ENCODE measurements at places on chromosomes 11 and 22. TPM values are rescaled to one million over a fixed set of nuclear protein-coding genes. Genes with fewer than 3 reads are reported as not detected.

CYP2D6 gene
- total RNA-seq, result 0.71 TPM

CBLIF gene
- not detected for total RNA-seq

DNA sequence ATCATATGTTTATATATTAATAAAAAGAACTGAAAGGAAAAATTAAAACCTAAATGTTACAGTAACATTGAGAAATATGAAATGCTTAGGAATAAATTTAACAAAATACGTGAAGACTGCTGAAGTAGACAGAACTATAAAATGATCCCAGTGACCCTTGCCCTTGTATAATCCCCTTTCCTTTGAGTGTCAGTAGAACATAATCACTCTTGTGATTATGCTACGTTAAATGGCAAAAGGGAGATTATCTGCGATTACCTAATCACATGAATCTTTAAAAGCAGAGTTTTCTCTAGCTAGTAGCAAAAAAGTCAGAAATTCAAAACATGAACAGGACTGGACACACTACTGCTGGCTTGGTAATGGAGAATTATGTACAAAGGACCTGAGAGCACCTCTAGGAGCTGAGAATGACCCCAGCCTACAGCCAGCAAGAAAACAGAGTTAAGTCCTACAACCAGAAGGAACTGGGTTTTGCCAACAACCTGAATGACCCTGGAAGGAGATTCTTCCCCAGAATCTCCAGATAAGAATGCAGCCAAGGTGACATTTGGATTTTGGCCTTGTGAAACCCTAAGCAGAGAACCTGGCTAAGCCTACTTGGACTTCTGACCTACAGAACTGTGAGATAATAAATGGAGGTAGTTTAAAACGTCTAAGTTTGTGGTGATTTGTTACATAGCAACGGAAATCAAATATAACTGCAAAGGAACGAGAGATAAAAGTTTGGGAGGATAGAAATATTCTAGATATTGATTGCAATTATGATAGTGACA is 157.2 kb downstream of the ATG16L2 start:
- DNase-seq, result no peak

- DNase-seq, result no peak
These were observed 75.6 kb upstream of the MYOD1 start for GRCh38 chr11:17643506-17644405.

CEP57 gene
- 37.8 TPM for total RNA-seq

APOBEC3G gene
- 3.6 TPM for total RNA-seq

OR56A3 gene
- total RNA-seq, result not detected

SCO2 gene
- total RNA-seq, result 1.9 TPM

DNA sequence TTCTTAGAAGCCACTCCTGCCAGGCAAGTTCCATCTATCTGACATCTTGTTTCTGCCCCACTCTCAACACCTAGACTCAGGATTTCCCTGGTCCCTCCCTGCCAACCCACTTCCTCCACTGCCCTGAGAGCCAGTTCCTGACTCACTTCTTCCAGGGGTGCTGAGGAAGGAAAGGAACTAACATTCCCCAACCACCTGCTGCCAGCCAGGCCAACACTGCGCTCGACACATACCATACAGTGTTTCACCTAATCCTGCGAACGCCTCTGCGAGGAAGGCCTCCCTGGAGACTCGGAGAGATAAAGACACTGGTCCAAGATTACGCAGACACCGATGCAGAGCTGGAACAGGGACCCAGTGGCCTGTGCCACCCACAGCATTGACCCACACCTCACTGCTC is 40.2 kb downstream of the MICAL3 start:
- DNase-seq, result no peak

DNA sequence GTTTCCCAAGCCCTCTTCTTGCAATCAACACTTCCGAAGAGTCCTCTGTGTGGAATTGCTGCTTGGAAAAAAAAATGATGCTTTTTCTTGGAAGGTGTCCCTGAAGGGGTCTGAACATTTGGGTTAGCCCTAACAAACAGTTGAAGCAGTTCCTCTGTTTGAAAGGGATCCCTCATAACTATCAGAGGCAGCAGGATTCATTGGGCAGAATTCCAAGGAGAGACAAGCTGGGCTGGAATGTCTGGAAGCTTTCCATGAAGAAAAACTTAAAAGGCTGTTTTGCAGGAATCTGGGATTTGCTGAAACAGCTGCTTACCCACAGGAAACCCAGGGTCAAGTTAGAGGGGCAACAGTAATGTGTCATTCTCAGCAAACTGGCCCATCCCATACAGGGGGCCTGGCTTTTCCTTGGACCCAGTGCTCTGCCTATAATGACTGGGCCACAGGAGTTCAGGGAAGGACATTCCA is 3.1 kb downstream of the CSNK2A3 start:
- DNase-seq, result no peak

DNA sequence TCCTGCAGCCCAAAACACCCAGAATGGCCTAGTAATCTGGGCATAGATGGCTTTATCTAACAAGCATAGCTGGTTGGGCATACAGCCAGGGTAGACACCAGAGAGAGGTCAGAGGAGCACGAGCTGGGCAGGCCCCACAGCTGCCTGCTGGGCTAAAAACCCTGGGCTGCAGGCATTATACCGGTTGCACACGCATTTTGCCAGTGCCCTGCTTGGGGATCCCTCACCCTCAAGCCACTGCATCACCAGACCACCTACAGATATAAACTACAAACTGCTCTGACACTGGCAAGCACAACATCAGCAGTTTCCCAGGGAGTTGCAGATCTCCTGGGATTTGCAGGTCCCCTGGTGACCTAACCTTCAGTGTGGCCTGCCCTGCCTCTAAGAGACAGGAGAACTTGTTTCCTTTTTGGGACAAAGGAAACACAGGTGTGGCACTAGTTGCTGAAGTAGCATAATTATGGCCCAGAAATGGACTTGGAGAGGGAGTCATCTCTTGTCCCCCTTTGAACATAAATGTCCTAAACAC is 79.1 kb upstream of the SC5D start:
- no peak for DNase-seq

- no peak for DNase-seq
These were observed 658 bp downstream of the ACY3 start for GRCh38 chr11:67649634-67650510.

OR4P4 gene
- not detected for total RNA-seq
